ENCODE measurements at places on chromosomes 11 and 22. TPM values are rescaled to one million over a fixed set of nuclear protein-coding genes. Genes with fewer than 3 reads are reported as not detected.

- no peak for DNase-seq
Measured at GRCh38 chr22:49235463-49236300, 592.0 kb downstream of the BRD1 start.

DNA sequence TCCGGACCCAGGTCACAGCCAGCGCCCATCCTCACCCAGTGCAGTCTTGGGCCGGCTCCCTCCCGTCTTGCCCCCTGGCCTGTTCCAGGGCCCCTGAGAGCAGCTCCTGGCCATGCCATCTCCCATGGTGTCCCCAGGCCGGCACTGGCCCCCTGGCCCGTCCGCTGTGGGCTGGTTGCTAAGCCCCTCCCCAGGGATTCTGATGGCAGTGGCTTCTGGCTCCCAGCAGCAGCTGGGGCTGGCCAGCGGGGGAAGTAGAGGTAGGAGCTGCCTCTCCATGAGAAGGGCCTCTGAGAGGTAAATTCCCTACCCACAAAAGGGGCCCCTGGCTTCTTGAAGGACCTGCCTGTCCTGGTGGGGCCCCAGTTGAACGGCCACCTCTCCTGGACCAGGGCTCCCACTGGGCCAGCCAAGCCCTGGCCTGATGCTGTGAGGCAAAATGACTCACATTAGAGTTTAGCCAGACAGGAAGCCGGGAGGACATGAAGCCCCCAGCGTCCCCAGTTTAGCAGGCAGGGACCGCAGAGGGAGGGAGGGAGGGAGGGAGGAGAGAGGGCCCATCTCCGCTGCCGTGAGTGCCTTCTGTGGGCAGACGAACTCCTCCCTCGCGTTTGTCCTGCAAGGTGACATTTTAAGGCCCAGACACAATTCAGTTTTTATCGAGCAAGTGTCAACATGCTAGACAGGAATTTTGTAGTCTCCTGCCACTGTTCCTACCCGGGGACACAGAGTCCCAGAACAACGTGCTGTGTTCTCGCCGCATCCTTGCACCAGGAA, 32.9 kb upstream of the GAL start:
- peak; percentile 36 for DNase-seq

DNA sequence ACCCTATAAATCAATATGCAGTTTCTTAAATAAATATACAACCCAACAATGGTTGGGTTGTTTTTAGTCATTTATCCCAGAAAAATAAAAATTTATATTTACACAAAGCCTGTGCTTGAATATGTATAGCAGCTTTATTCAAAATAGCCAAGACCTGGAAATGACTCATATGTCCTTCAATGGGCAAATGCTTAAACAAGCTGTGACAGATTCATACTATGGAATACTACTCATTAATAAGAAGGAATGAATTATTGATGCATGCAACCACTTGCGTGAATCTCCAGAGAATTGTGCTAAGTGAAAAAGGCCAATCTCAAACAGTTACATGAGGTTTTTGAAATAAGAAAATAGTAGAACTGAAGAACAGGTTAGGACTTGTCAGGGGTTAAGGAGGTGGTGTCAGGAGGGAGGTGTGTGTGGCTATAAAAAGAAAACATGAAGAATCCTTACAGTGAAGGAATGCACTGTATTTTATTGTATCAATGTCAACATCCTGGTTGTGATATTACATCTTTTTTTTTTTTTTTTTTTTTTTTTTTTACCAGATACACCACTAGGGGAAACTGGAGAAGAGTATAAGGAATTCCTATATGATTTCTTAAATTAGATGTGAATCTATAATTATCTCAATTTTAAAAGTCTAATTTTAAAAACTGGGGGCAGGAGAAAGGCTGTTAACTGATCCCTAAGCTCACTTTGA, 82.4 kb upstream of the CD44 start:
- peak; percentile 21 for DNase-seq

DNA sequence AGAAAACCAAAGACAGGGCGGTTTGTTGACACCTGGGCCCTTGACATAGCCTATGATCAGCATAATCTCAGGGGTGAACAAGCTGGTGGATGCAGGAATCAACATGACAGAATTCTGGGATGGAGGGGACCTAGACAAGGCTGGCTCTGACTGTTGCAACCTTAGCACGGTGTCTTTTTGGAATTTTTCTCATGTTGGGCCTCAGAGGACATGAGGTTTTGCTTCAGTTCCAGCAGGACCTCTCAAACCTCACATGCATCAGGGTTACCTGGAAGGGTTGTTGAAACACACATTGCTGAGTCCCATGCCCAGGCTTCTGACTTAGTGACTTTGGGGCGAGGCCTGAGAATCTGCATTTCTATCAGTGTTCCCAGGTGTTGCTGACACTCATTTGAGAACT, 345.6 kb upstream of the B3GAT1 start:
- DNase-seq: no peak

E2F8 gene
- 0.94 TPM for polyA plus RNA-seq

NXPE4 gene
- not detected for polyA plus RNA-seq
